Neural crest cell (in vitro differentiated cells): ENCODE measurements at places on chromosomes 5 and 9.

DNA sequence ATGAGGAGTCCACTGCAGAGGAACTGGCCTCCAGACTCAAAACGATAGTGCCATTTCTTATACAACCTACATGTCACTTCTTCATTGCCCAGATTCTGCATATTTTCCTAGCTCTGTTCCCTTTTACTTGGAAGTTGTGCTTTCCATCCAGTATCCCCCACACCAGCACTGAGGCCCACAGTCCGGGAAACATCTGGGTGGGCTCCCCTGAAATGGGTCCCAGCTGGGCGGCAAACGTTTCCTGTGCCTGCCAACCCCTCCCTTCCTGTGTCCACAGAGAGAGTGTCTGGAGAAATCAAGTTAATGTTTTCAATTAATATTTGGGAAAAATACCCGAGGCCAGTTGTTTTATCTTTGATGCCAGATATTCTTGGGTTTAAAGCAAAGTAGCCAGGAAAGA is 111.8 kb downstream of the COL23A1 start:
- no peak for DNase-seq

DNA sequence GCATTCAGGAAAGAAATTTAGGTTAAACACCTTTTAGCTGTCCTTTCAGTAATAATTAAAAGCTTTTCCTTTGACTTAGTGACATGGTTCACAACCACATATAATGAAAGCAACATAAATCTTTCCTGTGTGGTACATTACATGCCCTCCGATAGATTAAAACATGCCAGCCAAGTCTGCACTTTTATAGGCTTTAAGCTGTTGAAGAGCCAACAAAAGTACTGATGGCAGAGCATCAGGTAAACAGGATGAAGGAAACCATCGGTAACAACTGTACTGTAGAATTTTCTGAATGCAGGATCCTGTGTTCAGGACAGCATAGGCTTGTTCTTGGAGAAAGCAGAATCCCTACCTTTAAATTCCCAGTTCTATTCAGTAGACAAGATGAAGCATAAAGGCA is 226.6 kb downstream of the MLLT3 start:
- DNase-seq, result no peak

- DNase-seq, result no peak
Measured at GRCh38 chr5:80193401-80193800, 62.4 kb downstream of the SERINC5 start.

- DNase-seq, result no peak
Measured at GRCh38 chr9:2567922-2568321, 53.7 kb upstream of the VLDLR start.

- DNase-seq, result no peak
Measured at GRCh38 chr9:78879324-78880100, 582.6 kb downstream of the PSAT1 start.

DNA sequence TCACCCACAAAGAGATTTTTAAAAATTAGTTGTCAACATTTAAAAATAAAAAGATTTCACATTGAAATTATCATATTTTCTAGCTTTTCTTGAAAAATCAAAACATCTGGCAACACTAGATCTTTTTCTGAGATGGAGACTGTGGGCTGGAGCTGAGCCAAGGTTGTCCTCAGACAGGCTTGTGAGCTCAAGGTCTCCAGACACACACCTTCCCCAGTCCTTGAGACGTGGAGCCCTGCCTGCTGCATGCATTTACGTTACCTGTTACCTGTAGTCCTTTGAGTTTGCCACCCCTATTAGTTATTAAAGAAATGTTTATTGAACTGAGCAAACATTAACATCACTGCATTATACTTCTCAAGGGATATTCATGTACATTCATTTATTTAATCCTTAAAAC is 87.5 kb upstream of the TLE1 start:
- DNase-seq, result no peak

DNA sequence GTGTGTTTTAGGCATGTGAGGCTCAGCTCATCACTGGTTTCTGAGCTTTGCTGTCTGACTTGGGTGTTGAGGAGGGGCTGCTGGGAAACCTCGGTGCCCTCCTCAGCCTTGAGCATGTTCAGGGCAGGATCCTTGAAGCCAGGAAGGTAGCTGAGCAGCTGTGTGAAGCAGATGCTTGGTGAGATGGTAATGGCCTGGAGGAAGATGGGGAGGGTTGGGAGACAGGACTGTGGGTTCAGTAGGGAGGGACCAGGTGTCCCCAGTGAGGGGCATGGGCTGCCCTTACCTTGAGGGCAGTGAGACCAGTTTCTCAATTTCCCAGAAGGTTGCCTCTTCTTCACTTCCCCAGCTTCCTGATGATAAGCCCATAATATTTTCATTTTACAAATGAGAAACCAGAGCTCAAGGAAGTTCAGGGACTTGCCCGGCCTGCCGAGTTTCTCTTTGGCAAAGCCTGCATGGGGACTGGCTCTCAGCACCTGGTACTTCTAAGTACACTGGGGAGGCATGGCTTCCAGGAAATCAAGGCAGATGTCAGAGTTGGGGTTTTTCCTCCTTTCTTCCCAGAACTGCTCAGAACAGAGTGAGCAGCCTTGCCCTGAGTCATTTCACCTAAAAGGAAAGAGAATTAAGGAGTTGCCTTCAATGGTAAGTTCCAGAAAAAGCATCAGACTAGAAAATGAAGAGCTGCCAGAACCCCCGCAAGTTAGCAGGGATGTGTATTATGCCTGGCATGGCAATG is 225.7 kb downstream of the MAST4 start:
- no peak for DNase-seq

- no peak for DNase-seq
Measured at GRCh38 chr9:123450996-123451395, 95.0 kb downstream of the CRB2 start.

GRCh38 chr5:141570655-141571054 is 48.1 kb downstream of the DIAPH1 start:
- no peak for DNase-seq

GRCh38 chr9:100959226-100959625 is 69.3 kb upstream of the PLPPR1 start:
- DNase-seq, result no peak

DNA sequence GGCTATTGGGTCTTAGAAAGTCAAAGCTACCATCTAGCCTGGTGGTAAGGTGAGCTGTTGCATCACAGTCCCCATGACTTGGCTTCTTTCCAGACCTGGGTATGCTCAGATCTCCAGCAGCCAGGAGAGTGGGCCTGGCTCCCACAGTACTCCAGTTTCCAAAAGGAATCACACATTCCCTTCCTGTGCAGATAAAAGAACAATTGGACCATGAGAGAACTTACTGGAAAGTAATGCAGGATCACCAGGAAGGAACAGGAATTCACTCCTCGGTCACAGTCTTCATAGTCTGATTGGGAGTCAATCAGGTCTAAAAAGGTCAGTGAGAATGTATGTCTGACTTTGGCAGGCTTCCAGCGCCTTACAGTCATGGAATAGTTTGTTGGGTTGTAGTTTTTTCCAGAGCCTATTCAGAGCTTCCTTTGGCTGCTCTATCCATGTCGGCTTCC is 47.8 kb upstream of the CD180 start:
- no peak for DNase-seq

GRCh38 chr9:96122751-96123150 is 179.2 kb downstream of the HSD17B3 start:
- no peak for DNase-seq

- no peak for DNase-seq
Measured at GRCh38 chr5:156991714-156992113, 28.7 kb upstream of the TIMD4 start.

DNA sequence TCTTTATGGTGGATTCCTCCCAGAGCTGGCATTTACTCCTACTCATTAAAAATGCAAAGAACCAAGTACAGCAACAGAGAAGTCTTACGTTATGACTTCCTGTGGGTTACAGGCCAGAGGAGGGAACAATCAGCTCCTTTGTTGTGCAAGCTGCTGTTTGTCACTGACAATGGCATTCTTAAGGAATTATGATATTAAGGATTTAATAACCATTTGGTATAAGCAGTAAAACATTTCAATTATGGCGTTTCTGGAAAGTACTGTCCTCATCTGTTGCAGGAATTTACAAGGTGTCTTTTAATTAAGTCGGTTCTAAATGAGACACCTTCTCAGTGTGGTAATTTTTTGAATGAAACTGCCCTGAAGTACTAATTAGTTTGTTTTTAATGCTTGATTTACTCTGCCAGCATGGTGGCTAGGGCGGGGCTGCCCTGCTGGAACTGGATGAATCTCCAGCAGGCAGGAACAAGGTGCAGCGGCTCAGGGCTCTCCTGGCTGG is 49.1 kb upstream of the VDAC1 start:
- DNase-seq, result no peak

DNA sequence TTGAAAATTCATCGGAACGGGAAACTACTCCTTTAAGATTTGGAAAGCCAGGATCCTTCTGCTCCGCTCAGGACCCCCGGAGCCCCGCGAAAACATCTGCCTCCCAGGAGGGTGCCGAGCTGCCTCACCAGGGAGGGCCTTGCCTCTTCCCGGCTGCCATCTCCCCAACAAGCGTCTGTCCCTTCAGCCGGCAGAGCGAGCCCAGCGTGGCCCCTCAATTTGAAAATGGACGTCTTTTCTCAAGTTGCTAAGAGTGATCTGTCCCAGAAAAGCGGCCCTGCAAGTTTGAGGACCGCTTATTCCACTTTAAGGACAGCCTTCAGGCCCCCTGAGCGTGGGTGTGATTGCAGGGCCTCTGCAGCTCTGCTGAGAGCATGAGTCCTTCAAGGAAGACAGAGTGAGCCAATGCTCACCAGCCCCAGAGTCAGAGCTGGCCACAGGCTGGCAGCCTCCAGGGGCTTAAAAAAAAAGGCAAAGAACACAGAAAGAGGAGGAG is 101.3 kb downstream of the PHF2 start:
- no peak for DNase-seq

DNA sequence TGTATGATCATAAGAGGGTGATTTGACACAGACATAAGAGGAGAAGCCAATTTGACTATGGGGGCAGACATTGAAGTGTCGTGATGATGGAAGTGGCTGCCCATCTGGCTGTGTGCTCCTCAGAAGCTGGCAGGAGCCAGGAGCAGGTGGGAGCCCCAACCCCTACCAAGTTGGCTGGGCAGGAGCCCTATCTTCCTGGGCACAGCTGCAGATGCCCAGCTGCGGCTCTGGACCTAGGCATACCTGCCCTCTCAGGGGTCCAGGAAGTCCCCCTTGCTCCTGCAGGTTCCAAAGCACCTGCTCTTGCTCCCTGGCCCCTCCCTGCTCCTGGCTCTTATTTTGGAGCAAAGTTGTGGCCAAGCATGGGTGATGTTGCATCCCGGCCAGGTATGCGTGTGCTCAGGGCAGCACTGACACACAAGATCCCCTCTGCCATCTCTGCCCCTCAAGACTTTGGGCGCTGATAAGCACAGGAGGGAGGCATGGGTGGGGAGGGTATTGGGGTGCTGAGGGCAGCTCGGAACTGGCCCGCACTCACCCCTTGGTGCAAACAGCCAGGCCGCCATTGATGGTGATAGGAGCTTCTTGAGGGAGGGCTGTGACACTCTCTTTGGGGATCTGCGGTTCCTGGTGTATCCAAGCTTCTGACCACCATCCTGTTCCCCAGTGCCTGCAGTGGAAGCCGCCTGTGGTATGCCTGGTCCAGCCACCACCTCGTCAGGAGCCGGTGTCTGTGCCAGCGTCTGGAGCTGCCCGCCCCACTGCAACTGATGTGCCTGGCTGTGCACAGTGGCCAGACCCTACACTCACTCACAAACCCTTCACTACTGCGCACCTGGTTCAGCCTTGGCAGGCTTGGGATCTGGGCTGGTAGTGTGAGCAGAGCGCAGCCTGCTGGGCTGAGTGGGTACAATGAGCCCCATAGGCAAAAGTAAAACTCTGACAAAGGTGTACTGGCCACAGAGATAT is 230.9 kb downstream of the CDH9 start:
- no peak for DNase-seq

GRCh38 chr9:111375817-111376564 is 46.0 kb upstream of the OR2K2 start:
- DNase-seq, result no peak

DNA sequence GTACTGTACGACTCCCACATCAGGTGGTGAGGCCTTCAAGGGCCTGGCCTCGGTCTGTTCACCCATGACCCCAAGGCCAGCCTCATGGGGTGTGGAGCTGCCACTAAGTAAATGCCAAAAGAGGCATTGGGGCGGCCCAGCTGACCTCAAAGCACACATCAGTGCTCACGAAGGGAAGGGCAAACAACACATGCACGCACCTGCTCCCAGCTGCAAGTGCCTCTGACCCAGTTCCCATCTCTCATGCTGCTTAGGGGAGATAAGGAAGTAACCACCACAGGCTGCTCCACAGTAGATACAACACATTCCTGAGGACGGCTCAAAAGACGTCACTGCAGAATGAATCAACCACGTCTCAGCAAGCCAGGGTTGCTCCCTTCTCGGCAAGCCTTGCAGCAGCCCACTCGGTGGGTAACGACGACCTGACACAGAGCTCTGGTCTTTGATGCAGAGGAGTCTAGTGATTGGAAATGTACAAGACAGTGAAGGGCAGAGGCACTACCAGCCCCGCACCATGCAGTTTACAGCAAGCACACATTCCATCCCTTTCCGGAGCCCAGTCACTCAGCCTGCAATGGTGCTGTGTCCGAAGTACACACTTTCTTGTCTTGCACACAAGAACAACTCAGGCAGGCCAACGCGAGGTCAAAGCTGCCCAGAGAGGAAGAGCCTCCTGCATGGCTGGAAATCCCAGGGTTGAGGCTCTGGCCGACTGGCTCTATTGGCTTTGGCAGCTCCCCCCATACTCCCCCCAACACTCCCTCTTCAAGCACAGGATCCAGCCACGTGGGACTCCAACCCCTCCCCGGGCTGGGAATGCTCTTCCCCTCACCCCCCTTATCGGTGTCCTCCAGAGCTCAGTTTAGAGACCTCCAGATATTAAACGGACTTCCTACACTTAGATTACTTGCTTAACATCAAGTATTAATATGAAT is 31.8 kb downstream of the FABP6 start:
- no peak for DNase-seq

DNA sequence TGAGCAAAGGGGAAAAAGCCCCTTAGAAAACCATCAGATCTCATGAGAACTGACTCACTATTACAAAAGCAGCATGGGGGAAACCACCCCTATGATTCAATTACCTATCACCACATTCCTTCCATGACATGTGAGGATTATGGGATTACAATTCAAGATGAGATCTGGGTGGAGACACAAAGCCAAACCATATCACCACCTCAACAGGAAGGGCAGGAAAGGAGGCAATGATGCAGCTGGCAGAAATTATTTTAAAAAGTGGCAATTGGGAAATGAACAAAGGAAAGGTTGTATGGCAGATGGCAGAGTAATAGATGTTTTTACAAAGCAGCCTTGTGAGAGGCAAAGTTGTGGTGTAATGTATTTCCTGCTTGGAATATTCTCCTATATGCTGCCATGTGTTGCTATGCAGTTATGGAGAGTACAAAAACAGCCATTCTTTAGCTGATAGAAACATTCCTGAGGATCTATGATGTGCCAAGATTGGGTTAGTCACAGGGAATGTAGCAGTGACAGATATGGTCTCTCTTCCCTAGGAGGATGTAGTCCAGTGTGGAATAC is 138.8 kb downstream of the SMC2 start:
- DNase-seq, result no peak
